Chondrocyte (in vitro differentiated cells): ENCODE measurements at places on chromosomes 3 and 15. TPM values are rescaled to one million over a fixed set of nuclear protein-coding genes. Genes with fewer than 3 reads are reported as not detected.

DHX36 gene
- 48.4 to 71.9 TPM (median 48.7 TPM) in 3 replicates for total RNA-seq

SUSD5 gene
- 38.5 to 55.6 TPM (median 51.8 TPM) in 3 replicates for total RNA-seq

UBAP1L gene
- 2.3 to 4.8 TPM (median 2.5 TPM) in 3 replicates for total RNA-seq

CHDH gene
- 0.46 to 0.67 TPM (median 0.60 TPM) in 3 replicates for total RNA-seq

- no peak overlapping the region for H3K27ac ChIP-seq
- peaks cover 54% of the 10 kb centered on the region for H3K27me3 ChIP-seq
- H3K4me3 ChIP-seq, result no peak overlapping the region
- peak; percentile 71 for DNase-seq
- no peaks in the 10 kb centered on the region for H3K36me3 ChIP-seq
- no peaks in the 10 kb centered on the region for H3K4me1 ChIP-seq
These were observed 62.6 kb upstream of the IQSEC1 start for GRCh38 chr3:13135811-13136321.

- no peaks in the 10 kb centered on the region for H3K36me3 ChIP-seq
- H3K4me1 ChIP-seq, result peaks cover 12% of the 10 kb centered on the region
- H3K4me3 ChIP-seq, result no peak overlapping the region
- peak overlapping the region; percentile 46 for H3K27ac ChIP-seq
These were observed 42.1 kb upstream of the NSMCE3 start for GRCh38 chr15:29311696-29312095.

DNA sequence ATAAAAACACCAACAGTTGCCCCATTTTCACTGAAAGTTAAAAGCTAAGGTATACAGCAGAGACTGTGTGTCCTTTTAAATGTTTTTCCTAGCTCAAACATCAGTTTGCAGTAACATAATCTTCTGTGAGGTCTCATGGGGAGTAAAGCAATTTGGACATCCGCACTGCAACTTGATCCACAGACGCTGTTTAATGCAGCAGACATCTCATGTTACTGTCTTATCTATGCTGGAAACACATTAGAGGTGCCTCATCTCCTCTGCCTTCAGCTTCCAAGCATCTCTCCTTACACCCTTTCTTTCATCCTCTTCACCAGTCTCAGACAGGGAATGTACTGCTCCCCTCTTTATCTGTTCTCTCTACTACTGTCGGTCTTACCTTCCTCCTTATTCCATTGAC is 53.7 kb upstream of the ATP11B start:
- no peak for DNase-seq
- peak overlapping the region; percentile 4 for H3K27ac ChIP-seq
- H3K4me1 ChIP-seq, result peaks cover 33% of the 10 kb centered on the region
- no peak overlapping the region for H3K4me3 ChIP-seq
- H3K36me3 ChIP-seq, result no peaks in the 10 kb centered on the region

DNA sequence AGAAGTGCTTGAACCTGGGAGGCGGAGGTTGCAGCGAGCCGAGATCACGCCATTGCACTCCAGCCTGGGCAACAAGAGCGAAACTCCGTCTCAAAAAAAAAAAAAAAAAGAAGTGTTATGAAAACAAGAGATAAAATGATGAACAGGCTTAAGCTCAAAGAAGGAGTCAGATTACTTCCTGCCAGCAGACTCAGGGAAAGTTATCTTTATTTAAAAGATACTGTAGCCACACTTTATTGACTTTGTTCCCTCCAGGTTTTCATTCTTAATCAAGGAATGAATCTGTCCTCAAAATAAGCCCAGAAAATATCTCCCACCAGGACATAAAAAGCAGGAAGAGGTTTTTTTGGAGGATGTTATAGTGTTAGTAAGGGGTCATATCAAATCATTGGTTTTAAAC is 176.5 kb upstream of the KCNMB2 start:
- no peak for DNase-seq
- H3K27me3 ChIP-seq, result no peaks in the 10 kb centered on the region
- H3K4me1 ChIP-seq, result peaks cover 16% of the 10 kb centered on the region
- peak overlapping the region; percentile 71 for H3K27ac ChIP-seq

- no peak for DNase-seq
- no peaks in the 10 kb centered on the region for H3K27me3 ChIP-seq
- no peak overlapping the region for H3K4me3 ChIP-seq
- peaks cover 50% of the 10 kb centered on the region for H3K4me1 ChIP-seq
- H3K27ac ChIP-seq, result no peak overlapping the region
These were observed 9.0 kb upstream of the UACA start for GRCh38 chr15:70772402-70772801.

DNA sequence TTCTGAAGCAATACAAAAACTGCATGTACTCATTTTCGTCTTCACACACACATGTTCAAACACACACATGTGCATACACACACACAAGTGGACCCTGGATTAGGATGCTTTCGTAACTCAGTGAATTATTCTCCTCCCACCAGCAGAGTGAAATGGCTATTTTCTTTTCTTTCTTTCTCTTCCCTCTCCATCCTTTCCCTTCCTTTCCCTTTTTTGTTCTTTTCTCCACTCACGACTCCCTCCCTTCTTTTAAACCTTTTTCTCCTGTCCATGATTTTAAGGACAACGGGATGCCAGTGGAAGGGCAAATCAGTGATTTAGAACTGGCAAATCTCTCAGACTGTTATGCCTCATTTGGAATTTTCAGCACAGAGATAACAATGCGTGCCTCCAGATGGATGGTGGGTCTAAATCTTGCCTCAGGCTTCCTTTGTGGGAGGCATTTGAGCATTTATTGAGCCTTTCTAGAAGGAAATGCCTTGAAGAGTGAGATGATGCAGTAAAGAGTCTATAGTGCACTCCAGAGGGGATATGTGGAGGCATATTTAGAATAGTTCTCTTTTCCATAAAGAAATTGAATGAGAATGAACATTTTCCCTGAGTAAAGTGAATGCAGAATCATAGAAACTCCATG is 130.4 kb upstream of the SLC7A14 start:
- H3K27ac ChIP-seq, result no peak overlapping the region
- DNase-seq, result no peak
- H3K36me3 ChIP-seq, result no peaks in the 10 kb centered on the region
- H3K4me3 ChIP-seq, result no peak overlapping the region
- H3K4me1 ChIP-seq, result peaks cover 68% of the 10 kb centered on the region

DNA sequence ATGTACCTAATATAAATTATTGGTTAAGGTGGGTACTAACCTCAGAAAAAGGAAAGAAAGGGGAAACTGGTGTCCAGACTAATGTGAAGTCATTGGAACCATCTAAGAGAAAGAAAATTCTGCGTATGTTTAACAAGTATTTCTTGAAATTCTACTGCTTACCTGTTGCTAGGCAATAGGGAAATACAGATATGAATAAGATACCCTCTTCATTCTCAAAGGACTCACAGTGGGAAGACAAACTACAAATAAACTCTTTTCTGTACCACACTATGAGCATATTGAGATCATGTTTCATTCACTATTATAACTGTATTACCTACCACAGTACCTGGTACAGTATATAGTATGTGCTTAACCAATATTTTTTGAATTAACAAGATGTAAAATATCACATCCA is 140.5 kb upstream of the MLF1 start:
- no peak overlapping the region for H3K27ac ChIP-seq
- H3K4me1 ChIP-seq, result peaks cover 4% of the 10 kb centered on the region
- H3K36me3 ChIP-seq, result no peaks in the 10 kb centered on the region
- no peak overlapping the region for H3K4me3 ChIP-seq

GRCh38 chr15:101039461-101039860 is 120.3 kb downstream of the LRRK1 start:
- H3K4me1 ChIP-seq, result no peaks in the 10 kb centered on the region
- DNase-seq, result no peak
- H3K27me3 ChIP-seq, result no peaks in the 10 kb centered on the region

GRCh38 chr3:54427941-54428871 is 305.9 kb downstream of the CACNA2D3 start:
- H3K27me3 ChIP-seq, result peaks cover 9% of the 10 kb centered on the region
- no peak overlapping the region for H3K4me3 ChIP-seq
- H3K36me3 ChIP-seq, result no peaks in the 10 kb centered on the region
- H3K4me1 ChIP-seq, result peaks cover 5% of the 10 kb centered on the region
- DNase-seq, result no peak

DNA sequence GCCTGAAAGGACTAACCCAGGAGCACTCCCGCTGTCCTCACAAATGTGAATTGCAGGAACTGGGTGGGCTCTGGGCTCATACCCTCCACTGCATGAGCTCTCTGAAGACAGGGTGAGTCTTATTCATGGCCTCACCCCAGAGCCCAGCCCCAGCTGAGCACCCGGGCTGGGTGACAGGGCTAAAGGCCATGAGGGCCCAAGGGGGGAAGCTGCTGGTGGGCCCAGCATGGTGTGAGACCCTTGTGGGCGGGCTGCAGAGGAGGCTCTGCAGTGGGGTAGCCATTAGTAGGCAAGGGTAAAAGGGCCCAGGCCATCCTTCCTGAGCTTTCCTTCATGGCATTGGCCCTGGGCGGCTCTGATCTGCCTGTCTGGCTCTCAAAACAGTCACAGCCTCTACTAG is 30.3 kb downstream of the SRPRB start:
- no peak for DNase-seq
- no peak overlapping the region for H3K27ac ChIP-seq
- H3K4me1 ChIP-seq, result no peaks in the 10 kb centered on the region
- peaks cover 23% of the 10 kb centered on the region for H3K36me3 ChIP-seq
- no peak overlapping the region for H3K4me3 ChIP-seq
